Esophagus squamous epithelium (tissue), 5 donors: ENCODE measurements at places on chromosomes 12 and 14. TPM values are rescaled to one million over a fixed set of nuclear protein-coding genes. Genes with fewer than 3 reads are reported as not detected.

The RNFT2 gene
- 0.38 TPM for total RNA-seq

The HOXC12 gene
- not detected for total RNA-seq

The DPY19L2 gene
- total RNA-seq = 7.1 TPM

The ADCY6 gene
- 13.5 TPM for total RNA-seq

The SLC8A3 gene
- total RNA-seq = not detected

The PEBP1 gene
- total RNA-seq = 187 TPM

The WDR89 gene
- total RNA-seq = 5.5 TPM

The AQP5 gene
- 4.7 TPM for total RNA-seq

The SLC39A5 gene
- not detected for total RNA-seq

The TSPAN9 gene
- 10.6 TPM for total RNA-seq

The TTC9 gene
- 38.1 TPM for total RNA-seq

The TDRD9 gene
- total RNA-seq = 0.09 TPM

The YY1 gene
- total RNA-seq = 35.3 TPM

The GALNT16 gene
- total RNA-seq = 0.11 TPM

The DEGS2 gene
- 24.3 TPM for total RNA-seq

The DLK1 gene
- total RNA-seq = not detected

The SLC38A6 gene
- total RNA-seq = 2.5 TPM

The ITGB7 gene
- 4.6 TPM for total RNA-seq
